ENCODE measurements at places on chromosomes 4 and X.
A peak's percentile ranks its signal among the peaks of the same experiment; 100 is the strongest.

- DNase-seq, result no peak
Observed at GRCh38 chr4:59175617-59176016, 2024.5 kb upstream of the ADGRL3 start.

DNA sequence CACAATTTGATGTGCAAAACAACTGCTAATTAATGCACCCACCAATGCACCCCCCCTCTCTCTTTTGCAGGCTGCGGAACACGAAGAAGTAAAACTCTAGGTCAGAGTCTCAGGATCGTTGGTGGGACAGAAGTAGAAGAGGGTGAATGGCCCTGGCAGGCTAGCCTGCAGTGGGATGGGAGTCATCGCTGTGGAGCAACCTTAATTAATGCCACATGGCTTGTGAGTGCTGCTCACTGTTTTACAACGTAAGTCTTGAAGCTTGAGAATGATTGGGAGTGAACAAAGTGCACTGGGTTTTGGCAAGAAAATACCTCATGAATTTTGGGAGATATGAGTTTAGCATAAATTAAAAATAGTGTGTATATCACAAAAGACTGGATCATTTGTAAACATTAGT lies 28.9 kb downstream of the TMPRSS11E start:
- no peak for DNase-seq

GRCh38 chr4:38738940-38739803 lies 43.6 kb downstream of the TLR10 start:
- no peak for DNase-seq

- peak; percentile 83 for DNase-seq
Observed at GRCh38 chrX:49171752-49172279, at the start of gene PLP2. PLP2 (plus strand) TSS chrX:49171898; CDS start chrX:49172001, 103 bp downstream.

DNA sequence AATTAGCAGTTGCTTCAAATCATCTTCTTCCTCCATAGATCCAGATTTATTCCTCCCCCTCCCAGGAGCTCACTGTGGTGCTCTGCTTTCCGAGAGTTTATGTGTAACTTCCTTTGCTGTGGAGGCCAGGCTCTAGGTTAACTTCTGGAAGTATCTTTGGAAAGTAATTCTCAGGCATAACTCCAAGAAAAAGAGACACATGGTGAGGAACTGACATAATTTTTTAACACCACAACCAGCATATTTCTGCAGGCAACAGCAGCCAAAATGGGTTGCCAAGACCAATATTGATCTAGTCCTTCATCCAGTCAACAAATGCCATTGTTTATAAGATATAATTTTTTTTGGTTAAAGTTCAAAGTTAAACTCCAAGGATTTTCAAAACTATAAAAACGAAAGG lies 114.5 kb upstream of the RBPJ start:
- no peak for DNase-seq

- DNase-seq, result no peak
Observed at GRCh38 chrX:28321286-28321685, 266.0 kb upstream of the IL1RAPL1 start.

- peak; percentile 35 for DNase-seq
Observed at GRCh38 chr4:139658185-139658584, 7.4 kb upstream of the MGST2 start.

GRCh38 chr4:2486981-2487380 lies 18.1 kb downstream of the RNF4 start:
- no peak for DNase-seq

DNA sequence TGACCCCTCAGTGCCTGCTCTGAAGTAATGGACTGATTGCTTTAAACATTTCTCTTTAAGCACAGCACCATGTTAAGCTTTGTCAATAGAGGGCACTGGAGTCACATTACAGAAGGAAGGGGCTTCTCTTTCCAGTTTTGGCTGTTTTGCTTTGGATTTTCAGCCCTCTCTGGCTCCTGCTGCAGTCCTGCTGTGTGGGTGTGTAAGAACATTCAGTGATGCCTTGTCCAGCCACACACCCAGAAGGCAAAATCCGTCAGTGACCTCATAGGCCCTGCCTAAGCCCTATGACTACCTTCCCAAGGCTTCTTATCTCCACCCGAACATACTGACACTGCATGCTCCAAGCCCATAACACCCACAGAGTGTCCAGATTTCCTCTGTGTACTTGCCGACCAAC lies 215.3 kb upstream of the CTSO start:
- no peak for DNase-seq

GRCh38 chrX:23394421-23394820 lies 59.8 kb downstream of the PTCHD1 start:
- DNase-seq, result no peak

GRCh38 chr4:159201168-159201567 lies 98.3 kb downstream of the RAPGEF2 start:
- no peak for DNase-seq

DNA sequence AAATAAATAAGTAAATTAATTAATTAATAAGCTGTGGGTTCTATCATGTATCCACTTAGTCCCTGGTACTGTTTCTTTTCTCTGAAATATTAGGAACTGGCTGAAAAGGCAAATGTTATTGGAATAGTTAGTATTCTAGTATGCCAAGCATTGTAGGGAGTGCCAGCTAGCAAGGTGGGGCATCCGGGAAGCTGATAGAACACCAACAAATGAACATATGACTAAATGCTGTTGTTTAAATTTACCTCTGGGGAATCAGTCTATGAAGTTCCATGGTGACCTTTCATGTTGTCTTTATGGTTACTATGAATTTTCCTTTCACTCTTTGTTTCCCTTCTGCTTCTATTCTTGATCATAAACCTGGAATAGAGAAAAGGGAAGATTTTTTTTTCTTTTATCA lies 32.7 kb downstream of the NUDT6 start:
- DNase-seq, result no peak

DNA sequence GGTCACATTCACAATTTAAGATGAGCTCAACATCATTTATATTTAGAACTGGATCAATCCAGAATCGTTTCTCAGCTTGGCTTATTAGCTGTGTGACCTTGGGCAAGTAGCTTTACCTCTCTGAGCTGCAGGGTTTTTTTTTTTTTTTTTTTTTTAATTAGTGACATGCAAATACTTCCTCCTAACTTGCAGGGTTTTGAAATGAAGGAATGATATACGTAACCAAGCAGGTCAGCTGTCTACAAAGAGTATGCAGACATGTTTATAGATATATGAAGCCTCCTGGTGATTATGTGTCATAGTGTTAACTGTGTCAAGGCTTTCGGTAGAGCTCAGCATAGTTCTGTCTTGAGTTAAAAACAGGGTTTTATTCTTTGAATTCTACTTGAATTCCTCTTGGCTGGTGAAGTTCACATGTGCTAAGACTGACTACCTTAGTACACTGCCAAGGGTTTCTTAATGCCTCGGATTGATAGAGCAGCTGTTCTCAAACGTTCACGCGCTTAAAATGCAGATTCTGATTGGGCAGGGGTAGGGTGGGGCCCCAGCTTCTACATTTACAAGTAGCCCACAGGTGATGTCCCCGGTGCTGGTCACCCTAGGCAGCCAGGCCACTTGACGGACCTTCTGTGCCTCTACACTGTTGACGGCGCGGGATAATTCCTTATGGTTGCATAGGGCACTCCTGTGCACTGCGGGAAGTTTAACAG lies 654 bp upstream of the STS start:
- no peak for DNase-seq

DNA sequence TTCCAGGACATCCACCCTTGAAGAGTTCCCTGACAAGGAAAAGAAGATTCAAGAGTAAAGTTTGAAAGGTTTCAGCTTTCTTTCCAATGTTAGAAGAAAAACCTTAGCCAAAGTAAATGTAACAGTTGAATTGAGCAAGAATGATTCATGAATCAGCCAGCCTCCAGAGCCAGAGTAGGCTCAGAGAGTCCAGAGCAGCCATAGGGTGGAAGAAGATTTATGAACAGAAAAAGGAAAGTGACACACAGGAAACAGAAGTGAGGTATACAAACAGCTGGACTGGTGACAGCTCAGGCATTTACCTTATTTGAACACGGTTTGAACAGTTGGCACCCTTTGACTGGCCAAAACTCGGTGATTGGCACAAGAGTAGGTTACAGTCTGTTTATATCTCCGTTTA lies 63.2 kb downstream of the QDPR start:
- DNase-seq, result no peak

DNA sequence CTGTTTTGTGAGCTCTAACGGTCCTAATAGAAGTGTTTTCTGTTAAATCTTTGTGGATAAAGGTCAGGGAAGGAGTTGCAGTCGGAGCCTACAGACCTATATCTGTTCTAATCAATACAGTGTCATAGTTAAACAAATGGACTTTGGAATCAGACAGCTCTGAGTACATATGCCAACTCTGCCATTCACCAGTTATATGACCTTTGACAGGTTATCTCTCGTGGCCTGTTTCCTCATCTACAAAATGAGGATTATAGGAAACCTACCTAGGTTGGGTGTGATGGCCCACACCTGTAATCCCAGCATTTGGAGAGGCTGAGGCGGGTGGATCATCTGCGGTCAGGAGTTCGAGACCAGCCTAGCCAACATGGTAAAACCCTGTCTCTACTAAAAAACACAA lies 89.7 kb downstream of the MID1IP1 start:
- no peak for DNase-seq

- DNase-seq, result no peak
Observed at GRCh38 chr4:185912779-185913178, 100.8 kb upstream of the SORBS2 start.

DNA sequence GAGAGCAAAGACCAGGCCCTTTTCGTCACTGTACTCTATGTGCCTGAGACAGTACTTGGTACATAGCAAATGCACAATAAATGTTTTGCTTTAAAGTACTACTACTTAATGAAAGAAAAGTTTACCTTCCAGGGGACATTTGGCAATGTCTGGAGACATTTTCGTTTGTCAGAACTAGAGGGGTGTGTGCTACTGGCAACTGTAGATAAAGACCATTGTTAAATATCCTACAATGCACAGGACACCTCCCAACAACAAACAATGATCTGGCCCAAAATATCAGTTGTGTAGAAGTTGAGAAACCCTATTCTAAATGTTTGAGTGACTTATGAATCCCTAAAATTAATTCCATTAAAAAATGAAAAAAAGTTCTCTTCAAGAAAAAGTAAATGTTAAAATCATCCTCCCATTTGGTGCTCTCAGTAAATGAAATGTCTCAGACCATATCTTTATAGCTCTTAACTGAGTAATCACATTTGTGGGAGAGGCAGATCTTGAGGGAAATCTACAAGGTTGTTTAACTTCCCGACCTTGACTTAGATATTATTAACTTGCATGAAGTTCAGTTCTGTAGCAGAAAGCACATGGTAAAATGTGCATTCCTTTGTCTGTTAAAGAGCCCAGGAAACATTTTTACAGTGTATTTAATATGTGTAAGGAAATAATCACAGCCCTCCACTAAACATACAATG lies 18.5 kb downstream of the EGFL6 start:
- no peak for DNase-seq

- DNase-seq, result no peak
Observed at GRCh38 chrX:150202641-150203247, 160.4 kb upstream of the MAMLD1 start.

DNA sequence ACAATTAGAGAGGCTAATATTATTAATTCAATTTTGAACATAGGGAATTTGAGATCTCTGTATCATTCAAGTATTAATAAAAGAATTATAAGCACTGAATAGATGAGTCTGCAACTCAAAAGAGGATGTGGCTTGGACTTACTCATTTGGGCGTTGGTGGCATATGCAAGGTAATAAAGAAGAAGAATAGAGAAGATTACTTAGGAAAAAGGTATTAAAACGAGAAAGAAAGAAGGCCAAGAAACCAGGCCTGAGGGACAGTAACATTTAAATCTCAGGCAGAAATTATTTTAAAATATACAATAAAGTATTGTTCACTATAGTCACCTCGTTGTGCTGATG lies 383.0 kb upstream of the INTU start:
- no peak for DNase-seq

DNA sequence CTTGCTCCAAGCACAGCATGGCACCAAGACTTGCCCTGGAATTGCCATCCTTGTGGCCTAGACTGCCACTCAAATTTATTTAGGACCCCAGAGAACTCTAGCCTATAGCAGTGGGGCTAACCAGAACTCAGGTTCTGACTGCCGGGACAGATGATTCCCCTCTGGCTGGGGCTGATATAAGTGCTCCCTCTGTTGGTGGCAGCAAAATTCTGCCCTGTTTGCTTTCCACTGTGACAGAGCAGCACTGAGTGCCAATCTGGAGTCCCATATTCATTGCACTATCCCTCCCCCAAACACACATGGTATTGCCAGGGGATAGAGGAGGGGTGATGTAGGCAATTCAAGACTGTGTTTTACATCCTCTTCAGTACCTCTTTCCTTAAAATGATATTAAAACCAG lies 1081.9 kb downstream of the FAT4 start:
- DNase-seq, result no peak

DNA sequence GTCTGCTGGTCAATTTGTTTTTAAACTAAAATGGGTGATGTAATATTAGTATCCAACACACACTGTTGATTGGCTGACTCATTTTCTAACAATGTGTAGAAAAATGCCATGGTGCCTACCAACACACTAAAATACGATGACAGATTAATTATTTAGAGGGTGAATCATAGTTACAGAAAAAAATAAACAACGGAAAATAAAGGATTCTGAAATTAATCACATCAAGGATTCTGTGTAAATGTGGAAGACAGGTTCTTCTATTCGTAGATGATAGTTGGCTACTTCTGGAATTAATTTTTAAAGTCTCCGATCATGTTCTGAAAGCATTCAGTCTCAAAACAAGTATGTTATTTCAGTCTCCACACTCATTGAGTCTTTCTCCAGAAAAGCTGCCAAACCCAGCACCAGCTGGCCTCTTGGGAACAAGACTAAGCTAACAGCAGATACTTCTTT lies 8.2 kb upstream of the IQCM start:
- DNase-seq, result no peak

GRCh38 chrX:97594646-97595224 lies 711.0 kb downstream of the RPA4 start:
- DNase-seq, result no peak

DNA sequence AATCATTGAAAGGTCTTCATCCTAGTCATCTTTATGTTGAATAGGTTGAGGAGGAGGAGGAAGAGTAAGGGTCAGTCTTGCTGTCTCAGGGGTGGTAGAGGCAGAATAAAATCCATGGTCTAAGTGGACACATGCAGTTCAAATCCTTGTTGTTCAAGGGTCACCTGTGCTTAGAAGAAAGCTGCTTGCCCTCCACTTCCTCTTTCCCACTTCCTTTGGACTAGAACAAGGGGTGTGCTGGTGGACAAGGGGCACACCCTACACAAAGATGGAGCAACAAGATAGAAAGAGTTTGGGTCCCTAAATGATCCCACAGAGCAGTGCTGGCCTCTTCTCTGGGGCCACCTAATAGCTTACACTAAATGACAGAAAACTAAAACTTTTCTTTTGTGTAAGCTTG lies 47.9 kb downstream of the HSD17B13 start:
- DNase-seq, result no peak

GRCh38 chr4:6372649-6373525 lies 99.5 kb downstream of the PPP2R2C start:
- peak; percentile 36 for DNase-seq

- DNase-seq, result peak; percentile 19
Observed at GRCh38 chr4:40200875-40201801, 4.3 kb downstream of the RHOH start.

GRCh38 chrX:94361241-94361640 lies 687.2 kb downstream of the FAM133A start:
- DNase-seq, result no peak

- peak; percentile 34 for DNase-seq
Observed at GRCh38 chr4:7650606-7651385, 216.1 kb upstream of the PSAPL1 start.

- DNase-seq, result peak; percentile 66
Observed at GRCh38 chr4:1720163-1720983, 750 bp downstream of the TMEM129 start.
